ENCODE measurements at places on chromosomes 11 and 22.

DNA sequence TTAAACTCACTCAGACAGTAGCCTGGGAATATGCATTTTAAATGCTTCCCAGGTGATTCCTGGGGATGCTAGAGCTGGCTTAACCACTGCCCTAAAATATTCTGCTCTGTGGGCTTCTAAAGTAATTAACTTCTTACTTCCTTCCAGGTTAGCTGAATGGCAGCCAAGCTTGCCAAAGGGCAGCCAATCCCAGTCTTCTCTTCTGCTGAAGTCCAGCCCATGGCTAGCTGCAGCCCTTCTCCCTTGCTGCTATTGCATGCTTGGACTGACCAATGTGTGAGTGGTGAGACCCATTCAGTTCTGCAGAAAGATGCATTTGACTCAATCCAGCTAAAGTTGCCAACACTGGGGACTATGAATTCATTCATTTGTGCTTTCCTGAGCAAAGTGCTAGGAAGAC is 411.9 kb downstream of the SOX6 start:
- no peak for DNase-seq

GRCh38 chr11:47917599-47918369 is 62.6 kb upstream of the PTPRJ start:
- no peak for DNase-seq

DNA sequence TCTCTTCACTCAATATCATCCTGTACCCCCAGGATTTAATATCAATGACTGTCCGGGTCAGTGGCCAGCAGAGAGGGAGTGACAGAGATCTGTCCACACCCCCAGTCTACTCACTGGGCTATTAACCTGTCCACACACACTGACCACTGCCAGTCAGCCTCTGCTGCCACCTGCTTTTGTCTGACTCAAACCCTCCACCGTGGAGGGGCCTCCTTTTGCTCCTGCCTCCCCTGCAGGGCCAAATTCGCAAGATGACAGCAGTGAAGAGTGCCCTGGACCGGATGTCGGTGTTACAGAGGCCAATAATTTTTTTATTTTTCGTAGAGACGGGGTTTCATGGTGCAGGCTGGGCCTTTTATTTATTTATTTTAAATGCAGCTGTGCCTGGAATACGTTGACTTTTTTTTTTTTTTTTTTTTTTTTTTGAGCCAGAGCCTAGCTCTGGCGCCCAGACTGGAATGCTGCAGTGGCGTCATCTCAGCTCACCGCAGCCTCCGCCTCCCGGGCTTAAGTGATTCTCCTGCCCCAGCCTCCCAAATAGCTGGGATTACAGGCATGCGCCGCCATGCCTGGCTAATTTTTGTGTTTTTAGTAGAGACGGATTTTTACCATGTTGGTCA is 5.1 kb downstream of the PDXP start:
- DNase-seq, result no peak

DNA sequence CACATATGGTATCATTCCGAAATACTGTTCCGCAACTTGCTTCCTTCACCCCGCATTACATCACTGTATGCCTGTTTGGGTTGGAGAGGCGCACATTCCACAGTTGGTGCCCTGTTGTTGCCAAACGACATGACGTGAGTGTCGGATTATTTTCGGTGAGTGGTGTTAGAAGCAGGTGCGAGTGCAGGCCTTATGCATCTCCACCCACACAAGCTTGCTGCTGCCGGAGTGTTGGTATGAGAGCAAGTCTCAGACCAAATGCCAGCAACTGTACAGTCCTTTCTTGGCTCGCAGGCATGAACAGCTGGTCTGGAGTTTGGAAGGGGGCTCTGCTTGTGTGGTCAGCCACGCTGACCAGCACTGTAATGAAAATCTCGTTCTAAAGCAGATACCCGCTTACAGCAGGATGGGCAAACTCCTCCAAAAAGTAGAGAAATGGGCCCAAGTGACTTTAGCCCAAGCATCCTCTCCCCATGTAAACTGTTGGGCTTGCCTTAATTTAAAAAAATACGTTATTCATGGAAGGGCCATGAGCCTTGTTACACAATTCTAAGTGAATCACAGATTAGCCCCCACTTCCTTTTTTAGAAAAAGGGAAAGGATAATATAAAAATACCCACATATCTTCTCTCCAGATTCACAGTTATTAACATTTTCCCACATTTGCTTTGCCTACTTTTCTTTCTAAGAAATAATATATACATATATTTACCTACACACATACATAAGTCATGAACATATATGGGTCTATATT is 48.7 kb upstream of the OR9Q1 start:
- DNase-seq, result no peak

DNA sequence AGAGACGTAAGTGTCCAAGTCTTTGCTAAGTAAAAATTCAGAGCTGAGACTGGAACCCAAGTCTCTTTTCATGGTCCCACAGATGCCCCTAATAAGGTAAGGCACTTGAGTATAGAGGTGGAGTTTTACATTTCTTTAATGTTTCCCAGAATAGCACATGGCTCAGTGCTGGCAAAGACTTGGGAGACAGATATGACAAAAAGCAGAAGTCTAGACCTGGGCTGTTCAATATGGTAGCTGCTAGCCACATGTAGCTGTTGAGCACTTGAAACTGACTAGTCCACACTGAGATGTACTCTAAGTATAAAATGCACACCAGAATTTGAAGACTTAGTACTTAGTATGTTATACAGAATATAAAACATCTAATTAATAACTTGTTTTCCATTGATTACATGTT is 17.6 kb downstream of the VSTM5 start:
- no peak for DNase-seq

GRCh38 chr11:64861227-64861975 is 16.9 kb upstream of the CDC42BPG start:
- DNase-seq, result no peak

- DNase-seq, result no peak
These were observed 181.4 kb downstream of the DBX1 start for GRCh38 chr11:19978668-19979518.

- no peak for DNase-seq
These were observed 561 bp downstream of the TRMT112 start for GRCh38 chr11:64316672-64317324.

All from activated gamma-delta T cell treated with anti-CD3 and anti-CD28 coated beads, Interleukin-2, amount 50 U/mL, for 16 hours (primary cell).